ENCODE measurements at places on chromosomes 7 and 10. TPM values are rescaled to one million over a fixed set of nuclear protein-coding genes. Genes with fewer than 3 reads are reported as not detected.

DNA sequence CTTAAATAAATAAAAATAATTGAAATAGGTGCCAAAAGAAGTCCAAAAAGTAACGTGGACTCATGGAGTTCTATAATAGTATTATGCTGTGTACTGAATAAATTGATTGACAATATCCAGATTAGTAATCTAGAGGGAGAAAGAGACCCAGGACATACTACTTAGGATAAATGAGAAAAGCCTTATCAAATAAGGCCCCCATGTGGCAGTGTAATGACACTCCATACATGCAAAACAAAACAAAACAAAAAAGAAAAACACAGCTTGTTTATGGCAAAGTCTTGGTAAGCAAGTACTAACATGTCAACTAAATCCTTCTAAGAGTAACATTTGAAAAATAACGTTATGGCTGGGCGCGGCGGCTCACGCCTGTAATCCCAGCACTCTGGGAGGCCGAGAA is 3.6 kb upstream of the RUNDC3B start:
- no peak for DNase-seq

- no peak for DNase-seq
These were observed 1.1 kb upstream of the ASB10 start for GRCh38 chr7:151188252-151188542.

DNA sequence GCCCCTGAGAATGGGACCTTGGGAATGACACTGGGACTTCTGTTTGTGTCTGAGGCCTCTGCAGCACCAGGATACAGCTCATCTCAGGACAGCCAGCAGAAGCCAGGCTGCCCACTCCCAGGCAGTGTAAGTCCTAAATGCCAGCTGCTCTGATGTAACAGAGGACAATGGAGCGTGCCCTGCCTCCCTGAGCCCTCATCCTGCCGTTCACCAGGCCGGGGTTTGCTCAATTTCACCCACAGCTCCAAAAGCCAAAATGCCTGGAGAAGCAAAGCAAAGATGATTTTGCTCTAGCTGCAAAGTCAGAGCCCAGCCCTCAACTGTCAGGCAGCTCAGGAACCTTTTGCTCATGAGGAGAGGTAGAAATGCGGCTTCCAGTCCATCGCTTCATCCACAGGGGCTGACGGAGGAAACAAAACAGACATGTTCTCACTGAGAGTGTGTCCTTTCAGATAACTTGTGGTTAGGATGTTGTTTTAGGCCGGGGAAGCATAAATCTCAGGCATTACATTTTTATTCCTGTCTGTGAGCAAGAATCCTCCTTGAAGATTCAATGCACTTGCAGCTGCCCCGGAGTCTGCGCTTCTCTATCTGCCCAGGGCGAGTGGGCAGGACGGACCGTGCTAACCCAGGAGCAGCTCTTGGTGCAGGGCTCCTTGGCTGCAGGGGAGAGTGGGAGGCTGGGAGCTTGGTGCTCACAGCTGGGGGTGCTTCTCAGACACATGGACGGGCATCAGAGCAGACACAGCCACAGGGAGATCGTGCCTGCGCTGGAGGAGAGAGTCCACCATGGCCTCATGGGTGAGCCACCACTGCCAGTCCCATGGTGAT is 83.2 kb upstream of the CHST15 start:
- no peak for DNase-seq

The RET gene
- total RNA-seq, result 0.18 TPM

Measured in IMR-90 (cell line).